ENCODE measurements at places on chromosomes 7 and 10.

- DNase-seq: no peak
These were observed 58.2 kb upstream of the CAMK2B start for GRCh38 chr7:44383566-44383965.

GRCh38 chr10:124510759-124511158, 49.1 kb downstream of the LHPP start:
- no peak for DNase-seq

DNA sequence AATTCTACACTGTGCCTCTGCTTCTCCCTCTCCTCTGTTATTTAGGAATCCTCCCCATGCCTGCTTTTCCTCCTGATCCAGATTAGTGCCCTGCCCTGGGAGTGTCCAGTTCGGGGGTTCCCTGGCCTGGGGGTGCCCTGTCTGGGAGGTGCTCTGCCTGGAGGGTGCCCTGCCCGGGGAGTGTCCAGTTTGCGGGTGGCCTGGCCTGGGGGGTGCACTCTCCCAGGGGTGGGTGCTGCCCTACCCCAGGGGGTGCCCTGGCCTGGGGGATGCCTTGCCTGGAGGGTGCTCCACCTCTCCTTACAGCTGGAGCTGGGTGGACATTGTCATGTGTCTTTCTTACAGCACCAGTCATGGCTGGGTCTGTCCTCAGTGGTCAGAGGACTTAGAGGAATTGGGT, 20.2 kb downstream of the RAMP3 start:
- no peak for DNase-seq

- DNase-seq: no peak
These were observed 2.5 kb downstream of the TMEM176B start for GRCh38 chr7:150797661-150798060.

- no peak for DNase-seq
These were observed 169.7 kb downstream of the ARHGAP21 start for GRCh38 chr10:24554036-24554435.

DNA sequence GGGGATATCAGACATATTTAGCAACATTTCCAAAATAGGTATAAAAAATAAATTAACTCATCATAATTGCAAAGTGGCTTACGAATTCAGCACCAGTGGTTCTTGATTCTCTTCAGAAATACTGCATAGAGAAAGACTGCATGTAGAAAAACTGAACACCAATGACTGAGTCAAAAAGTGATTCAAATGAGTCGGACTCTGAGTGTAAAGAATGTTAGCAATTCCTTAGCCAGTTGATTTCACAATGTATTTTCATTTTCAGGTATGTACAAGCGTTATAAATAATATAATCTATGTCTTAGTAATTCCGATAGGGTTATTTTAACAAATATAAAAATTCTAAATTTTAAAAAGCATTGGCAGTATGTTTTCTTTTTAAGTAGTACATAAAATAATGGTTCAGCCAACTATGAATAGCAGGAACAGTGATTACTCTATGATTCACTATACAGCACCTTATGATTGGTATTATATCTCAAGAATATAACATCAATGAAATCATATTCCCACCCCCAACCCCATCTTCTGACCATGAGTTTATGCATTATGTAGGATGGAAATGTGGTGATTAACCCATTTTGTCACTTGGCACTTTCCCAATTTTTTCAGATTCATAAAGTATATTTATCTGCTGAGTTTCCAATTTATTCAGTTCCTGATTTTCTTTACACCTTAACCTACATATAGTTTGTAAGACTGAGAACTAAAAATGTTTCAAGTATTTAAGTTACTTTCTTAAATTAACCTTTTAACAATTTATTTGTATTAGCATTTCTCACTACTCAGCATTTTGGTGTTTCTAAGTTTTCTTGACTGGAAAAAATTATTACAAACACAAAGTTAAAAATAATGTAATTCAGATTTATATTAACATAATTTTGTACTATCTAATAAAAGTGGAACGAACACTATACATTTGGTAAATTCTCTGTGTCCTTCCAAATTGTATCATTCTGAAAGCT, 33.9 kb downstream of the DNAJC1 start:
- DNase-seq: no peak

- no peak for DNase-seq
These were observed 9.5 kb downstream of the CPED1 start for GRCh38 chr7:120997882-120998474.

- no peak for DNase-seq
These were observed 169.3 kb upstream of the AKR1E2 start for GRCh38 chr10:4656576-4657194.
